ENCODE measurements at places on chromosomes 3 and 15.

GRCh38 chr3:130738241-130738640 is 8.4 kb downstream of the PIK3R4 start:
- no peak for DNase-seq

DNA sequence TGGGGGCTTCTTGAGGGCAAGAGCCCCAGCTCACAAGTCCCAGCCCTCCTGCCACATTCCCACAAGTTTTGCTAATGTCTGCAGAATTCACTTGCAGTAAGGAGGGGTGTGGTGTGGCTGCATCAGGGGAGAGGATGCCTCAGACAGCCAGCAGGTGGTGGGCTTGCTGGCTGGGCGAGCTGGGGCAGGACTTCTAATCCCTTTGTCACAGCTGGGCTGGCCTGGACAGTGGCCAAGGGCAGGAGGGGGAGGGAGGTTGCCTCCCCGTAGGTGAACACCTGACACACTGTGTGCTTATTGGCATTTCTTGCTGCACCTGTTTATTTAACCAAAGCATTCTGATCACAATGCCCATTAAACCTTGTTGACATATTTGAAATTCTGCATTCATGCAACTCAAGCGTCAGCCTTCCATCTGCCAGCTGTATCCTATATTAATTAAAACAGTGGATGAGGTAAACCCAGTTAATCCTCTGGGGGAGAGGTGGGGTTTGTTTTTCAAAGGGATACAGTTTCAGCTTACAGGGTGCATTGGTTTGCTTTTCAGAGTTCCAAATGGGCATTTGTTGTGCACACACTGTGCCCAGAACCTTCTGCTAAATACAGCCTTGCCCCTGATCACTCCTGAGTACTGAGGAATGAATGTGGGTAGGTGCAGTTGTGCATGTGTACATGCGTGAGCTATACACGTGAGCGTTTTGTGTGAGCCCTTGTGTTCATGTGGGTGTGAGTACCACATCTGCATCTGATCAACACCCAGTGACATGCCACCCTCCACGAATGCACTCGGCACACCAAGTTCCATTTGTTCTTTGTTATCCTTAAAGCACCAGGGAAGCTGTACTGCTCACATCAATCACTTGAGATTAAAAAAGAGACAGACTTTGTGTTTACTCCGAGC is 268.7 kb downstream of the XXYLT1 start:
- no peak for DNase-seq

GRCh38 chr3:12484983-12485327 is 675 bp downstream of the TSEN2 start:
- DNase-seq = no peak

- no peak for DNase-seq
Measured at GRCh38 chr15:88132499-88132898, 124.0 kb downstream of the NTRK3 start.

DNA sequence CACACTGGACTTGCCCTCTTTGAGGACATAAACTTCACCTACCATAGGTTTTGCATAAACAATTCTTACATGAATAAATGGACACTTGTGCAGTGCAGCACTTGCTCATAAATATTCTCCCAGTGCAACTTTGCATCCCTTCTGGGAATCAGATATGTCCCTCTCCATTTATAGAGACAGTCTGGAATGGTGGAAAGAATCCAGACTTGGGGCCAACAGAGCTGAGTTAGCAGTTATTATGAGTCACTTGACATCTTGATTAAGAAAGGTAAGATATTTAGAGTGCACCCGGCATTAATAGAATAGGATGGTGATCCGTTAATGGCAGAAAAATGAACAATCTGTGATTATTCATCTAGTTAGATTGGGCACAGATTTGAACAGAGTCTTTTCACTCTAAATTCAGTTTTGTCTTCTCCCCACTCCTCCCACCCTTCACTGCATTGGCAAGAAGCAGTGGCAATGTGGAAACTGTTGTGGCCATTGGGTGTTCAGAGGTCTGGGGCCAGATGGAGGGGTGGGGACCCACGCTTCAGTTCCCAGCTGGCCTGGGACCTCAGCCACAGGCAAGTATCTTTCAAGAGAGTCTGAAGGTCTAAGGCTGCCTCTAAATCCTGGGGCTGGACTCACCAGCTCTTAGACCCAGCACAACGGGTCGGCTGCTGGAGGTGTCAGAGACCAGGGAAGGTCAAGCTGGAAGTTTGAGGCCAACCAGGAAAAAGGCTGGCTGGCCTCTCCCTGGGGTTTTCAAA is 58.9 kb upstream of the KY start:
- no peak for DNase-seq

- DNase-seq = peak; percentile 32
Measured at GRCh38 chr15:90184119-90184785, 16.9 kb upstream of the SEMA4B start.

DNA sequence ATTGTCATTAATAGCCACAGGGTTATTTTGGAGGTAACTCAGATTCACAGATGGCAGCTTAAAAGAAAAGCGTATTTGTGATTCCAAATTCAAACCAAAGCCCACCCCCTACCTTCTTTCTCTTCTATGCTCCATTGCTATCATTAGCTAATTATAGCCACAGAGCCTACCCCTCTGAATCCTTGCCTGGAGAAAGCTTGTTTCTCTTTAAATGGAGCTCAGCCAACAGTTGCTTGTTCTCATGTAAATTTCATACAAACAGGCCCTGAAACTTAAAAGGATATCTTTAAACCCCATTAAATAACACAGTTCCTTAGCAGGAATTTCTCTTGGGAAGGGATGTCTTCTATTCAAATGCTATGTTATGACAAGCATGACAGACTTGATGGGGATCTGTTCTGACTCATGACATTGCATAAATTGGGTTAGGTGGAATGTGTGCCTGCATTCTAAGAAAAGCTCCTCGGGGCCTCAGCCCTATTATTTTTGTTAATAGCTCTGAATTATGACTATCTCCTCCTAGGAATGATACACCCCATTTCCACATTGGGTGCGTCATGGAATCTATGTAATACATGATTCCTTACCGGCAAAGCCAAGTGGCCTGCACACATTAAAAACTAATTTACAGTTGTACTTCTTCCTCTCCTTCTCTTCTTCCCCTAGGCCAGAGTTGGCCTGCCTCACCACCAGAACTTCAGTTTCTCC is 265.8 kb downstream of the TAFA4 start:
- DNase-seq = no peak

DNA sequence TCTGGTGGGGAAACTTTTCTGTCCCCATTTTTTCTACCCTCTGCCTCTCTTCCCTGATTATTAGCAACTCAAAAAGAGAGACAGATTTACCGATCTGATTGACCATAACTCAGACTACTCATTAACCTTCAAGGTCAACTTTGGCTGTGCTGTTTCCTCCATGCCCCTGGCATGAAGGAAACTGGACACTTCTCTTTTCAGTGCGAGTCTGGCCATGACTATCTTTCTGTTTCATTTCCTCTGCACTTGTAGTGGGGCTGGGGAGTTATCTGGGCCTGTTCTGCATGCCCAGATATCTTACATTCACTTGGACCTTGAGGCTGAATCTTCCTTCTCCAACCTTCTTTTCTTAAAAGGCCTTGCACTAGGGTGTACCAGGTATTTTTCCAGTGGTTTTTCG is 76.9 kb upstream of the SLCO2A1 start:
- no peak for DNase-seq

GRCh38 chr3:195087328-195087727 is 183.6 kb downstream of the XXYLT1 start:
- DNase-seq = no peak

DNA sequence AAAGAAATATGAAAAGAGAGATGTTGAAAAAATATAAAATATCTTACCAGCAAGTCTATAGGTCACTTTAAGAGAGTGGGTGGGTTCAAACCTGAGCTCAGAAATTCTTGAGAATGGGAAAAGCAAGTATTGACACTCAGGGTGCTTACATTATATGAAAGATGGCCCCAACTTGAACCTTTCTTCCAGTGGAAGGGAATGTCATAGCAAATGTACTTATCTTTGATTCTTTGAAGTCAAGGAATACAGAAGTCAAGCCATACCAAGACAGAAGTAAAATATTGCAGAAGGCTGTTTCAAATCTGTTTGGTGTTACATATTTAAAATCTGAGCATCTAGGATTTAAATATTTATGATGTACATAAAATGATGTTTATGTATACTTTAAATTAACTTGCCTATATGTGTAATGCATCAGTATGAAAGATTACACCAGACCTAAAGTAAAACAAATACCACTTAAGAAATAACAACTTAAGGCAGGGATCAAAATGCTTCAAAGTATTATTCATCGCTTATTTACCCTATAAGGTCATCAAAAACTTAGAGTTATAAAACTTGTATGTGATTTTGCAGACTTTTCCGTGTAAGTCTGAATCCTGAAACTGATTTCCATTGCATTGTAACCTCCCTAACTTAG is 8.7 kb downstream of the MME start:
- DNase-seq = no peak

GRCh38 chr3:132509506-132509905 is 87.6 kb upstream of the ACKR4 start:
- no peak for DNase-seq

DNA sequence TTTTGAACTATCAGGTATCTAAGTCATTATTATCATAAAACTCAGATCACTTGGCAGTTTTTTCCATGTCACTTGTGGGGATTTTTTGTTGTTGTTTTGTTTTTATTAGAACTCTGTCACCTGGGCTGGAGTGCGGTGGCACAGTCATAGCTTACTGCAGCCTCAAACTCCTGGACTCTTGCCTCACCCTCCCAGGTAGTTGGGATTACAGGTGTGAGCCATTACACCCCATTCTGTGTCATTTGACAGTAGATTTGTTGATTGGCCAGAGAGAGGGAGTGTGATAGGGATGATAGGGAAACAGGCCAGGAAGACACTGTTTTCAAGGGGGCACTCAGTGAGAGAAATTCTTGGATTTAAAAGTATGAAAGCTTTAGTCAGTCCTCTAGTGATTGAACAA is 54.7 kb upstream of the SCAANT1 start:
- no peak for DNase-seq

DNA sequence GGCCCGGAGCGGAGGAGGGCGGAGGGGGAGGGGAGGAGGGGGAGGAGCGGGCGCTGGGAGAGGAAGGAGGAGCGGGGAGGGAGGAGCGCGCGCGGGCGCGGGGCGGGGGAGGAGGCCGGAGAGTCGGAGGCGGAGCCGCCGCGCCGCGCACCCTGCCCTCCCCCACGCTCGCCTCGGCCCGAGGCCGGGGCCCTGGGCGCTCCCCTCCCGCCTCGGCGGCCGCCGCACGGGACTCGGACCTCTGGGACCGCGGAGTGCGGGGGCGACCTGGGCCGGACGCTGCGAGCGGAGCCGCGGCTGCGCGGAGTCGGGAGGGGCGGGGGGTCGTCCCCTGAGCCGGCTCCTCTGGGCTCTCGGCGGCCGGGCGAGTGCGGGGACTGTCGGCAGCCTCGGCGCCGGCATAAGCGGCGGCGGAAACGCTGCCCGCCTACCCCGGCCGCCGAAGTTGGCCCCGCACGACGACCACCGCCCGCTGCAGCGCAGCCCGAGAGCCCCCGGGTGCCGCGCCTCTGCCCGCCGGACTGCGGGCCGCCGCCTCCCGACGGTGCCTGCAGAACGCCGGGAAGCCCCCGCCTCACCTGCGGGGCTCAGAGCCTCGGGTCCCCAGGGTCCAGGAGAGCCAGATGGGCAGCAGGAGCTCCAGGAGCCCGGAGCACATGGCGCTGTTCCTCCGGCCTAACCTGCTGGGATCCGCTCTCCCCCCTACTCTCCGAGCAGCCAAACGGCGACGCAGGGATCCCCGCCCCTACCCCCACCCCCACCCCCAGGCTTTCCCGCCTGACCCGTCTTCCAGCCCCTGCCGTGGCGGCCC is 406 bp upstream of the GABRB3 start:
- DNase-seq = no peak

DNA sequence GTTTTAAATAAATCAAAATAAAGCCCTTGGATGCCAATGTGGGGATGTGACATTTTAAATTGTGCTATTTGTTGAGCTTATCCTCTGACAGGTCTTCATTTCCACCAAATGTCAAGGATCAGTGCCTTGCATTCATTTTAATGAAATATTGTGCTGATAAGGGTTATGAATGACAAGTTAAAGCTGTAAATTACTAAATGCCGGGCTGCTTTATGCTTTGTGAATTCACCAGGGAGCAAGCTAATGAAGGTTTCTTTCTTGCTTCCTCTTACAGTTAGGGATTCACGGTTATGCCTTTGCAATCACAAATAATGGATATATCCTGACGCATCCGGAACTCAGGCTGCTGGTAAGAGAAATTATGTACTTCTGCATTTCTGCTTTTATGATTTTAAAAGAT is 81.7 kb downstream of the LRTM1 start:
- DNase-seq = no peak

DNA sequence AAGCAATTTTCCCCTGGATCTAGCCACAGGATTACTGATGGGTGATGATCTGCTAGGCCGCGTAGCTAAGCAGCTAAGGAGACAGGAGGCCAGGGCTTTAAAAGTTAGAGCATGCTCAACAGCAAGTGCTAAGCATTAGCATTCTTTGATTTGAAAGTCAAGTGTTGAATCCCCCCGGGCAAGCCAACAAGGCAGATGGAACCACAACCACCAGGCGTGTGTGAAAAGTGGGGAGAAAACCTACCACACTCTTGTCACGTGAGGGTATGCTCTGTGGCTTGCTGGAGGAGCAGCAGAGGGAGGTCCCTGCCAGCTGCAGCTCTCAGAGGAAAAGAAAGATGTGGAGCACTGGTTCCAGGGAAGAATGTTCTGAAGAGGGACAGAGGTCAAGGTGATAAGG is 20.9 kb downstream of the SLC51A start:
- no peak for DNase-seq

DNA sequence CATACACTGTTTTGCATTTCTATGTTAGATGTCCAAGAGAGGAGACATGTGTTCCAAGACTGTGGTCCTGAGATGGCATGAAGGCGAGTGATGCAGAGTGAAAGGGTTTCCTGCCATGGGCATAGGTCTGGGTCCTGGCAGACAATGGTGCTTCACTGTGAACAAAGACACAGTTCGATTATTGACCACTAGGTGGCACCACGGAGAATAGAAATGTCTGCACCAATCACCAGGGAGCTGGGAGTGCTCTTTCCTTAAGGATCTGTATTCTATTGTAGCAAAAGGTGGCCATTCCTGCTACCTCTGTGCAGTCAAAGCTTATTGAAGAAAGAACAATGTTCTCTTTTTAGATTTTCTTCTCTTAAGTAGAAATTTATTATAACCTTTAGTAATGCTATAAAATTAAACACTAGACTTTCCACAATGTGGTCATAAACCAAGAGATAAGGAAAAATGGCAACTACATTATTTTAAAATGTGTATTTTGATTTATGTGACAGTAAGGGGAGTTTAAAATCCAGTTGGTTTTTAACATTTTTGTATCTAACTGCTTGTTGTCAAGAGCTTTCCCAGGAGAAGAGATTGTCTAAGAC is 88.7 kb downstream of the GABRG3 start:
- no peak for DNase-seq

Measured in stimulated activated CD4-positive, alpha-beta T cell treated with anti-CD3 and anti-CD28 coated beads, Interleukin-15, amount 100 ng/mL, for 48 hours (primary cell).